ENCODE measurements at places on chromosomes 1 and 21. TPM values are rescaled to one million over a fixed set of nuclear protein-coding genes. Genes with fewer than 3 reads are reported as not detected.

The TPTE gene
- total RNA-seq = not detected

The E2F2 gene
- 5.6 TPM for total RNA-seq

The SLC6A9 gene
- total RNA-seq = 25.9 TPM

The TESK2 gene
- 2.0 TPM for total RNA-seq

The PAQR6 gene
- not detected for total RNA-seq

The GJA9 gene
- total RNA-seq = 0.09 TPM

The NGF gene
- total RNA-seq = 20.2 TPM

The INSRR gene
- total RNA-seq = not detected

The PGBD5 gene
- total RNA-seq = not detected

The FASLG gene
- total RNA-seq = not detected

The TMEM9 gene
- 24.0 TPM for total RNA-seq

The PCSK9 gene
- total RNA-seq = 2.5 TPM

The NVL gene
- total RNA-seq = 27.6 TPM

The RAB3B gene
- total RNA-seq = 63.4 TPM

The KRTAP19-3 gene
- total RNA-seq = not detected

The TAS1R3 gene
- 0.09 TPM for total RNA-seq

The NFASC gene
- 25.9 TPM for total RNA-seq

The CLIC4 gene
- total RNA-seq = 571 TPM

The SLC1A7 gene
- total RNA-seq = 3.8 TPM

Data from fibroblast of the aortic adventitia (primary cell).